Stimulated activated CD4-positive, alpha-beta T cell treated with anti-CD3 and anti-CD28 coated beads, Interleukin-4, amount 100 ng/mL, for 4 hours (primary cell): ENCODE measurements at places on chromosomes 7 and 10.
A peak's percentile ranks its signal among the peaks of the same experiment; 100 is the strongest.

DNA sequence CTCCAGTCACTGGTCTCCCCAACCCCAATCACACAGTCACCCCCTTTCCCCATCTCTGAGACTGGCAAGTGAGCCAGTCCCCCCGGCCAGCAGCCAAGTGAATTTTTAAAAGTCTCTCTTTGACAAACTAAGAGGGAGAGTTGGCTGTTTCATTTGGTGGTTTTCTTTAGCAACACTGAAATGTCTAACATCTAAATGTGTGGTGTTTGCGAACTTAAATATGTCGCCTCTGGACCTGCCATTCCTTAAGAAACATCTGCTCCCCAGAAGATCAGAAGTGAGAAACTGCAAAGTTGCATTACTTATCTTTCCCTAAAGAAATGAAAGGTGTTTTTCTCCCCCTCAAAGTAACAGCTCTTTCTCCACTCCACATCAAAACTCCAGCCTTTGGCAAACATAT is 34.7 kb upstream of the PLXNA4 start:
- no peak for DNase-seq

GRCh38 chr7:132430861-132431822 is 145.1 kb downstream of the PLXNA4 start:
- DNase-seq: no peak

DNA sequence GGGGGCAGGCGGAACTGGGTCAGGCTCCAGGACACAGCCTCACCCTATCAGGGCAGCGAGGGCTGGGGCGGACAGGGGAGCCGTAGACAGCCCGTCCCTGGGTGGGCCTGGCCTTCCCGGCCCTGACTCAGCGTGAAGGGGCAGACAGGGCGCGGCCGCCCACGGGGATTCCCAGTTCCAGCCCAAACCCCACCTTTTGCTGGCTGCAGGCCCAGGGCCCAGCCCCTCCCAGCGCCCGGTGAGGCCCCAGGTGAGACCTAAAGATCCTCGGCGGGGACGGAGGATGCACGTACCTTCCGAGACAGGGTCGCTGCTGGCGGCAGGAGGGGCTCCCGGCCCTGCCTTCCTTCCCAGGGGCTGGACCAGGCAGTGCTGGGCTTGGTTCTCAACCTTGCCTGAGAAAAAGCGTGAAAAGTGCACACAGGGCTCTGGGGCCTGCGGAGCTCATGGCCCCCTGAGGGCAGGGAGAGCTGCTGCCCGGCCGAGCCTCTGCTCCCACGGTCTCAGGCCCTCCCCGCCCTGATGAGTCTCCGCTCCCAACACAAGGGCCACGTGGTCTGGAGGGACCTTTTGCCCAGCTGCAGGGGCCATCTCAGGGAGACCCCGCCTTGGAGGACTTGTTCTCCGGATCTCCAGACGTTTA is 43.9 kb upstream of the DNAJB6 start:
- no peak for DNase-seq

DNA sequence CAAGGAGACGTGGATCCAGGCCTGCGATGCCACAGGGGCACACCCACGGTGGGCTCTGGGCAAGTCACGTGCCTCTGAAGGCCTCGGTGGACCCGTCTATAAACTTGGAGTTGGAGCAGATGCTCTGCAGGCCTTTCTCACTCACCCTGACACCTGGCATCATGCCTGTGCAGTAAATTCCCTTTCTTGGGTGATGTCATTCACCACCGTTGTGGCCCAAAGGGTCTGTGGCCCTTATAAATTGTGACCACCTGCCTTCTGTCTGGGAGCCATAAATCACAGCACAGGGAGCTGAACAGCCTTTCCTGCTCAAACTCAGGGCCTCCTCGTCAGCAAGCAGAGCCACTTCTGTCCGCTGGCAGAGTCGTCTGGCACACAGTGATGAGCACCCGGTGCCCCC is 52.2 kb downstream of the GPAM start:
- no peak for DNase-seq

DNA sequence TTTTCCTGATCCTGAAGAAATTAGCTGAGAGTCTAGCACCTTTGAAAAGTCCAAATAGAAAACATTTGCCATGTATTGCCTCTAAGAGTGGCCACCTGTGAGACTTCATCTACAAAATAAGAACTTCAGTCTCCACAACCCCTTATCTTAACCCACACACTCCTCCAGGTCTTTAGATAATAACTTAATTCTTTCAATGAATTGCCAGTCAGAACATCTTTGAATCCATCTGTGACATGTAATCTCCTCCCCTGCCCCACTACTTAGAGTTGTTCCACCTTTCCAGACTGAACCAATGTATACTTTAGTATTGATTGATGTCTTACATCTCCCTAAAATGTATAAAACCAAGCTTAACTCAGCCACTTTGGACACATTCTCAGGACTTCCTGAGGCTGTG is 84.4 kb upstream of the FAM171A1 start:
- DNase-seq: no peak

- no peak for DNase-seq
Observed at GRCh38 chr7:7490003-7490402, 45.7 kb downstream of the COL28A1 start.

GRCh38 chr7:139043823-139044812 is 8.3 kb upstream of the ZC3HAV1L start:
- peak; percentile 74 for DNase-seq

- no peak for DNase-seq
Observed at GRCh38 chr10:71372882-71373495, 23.7 kb upstream of the CDH23 start.

GRCh38 chr10:121610798-121611323 is 12.6 kb upstream of the FGFR2 start:
- DNase-seq: no peak

GRCh38 chr7:79988653-79989052 is 146.0 kb upstream of the GNAI1 start:
- no peak for DNase-seq

DNA sequence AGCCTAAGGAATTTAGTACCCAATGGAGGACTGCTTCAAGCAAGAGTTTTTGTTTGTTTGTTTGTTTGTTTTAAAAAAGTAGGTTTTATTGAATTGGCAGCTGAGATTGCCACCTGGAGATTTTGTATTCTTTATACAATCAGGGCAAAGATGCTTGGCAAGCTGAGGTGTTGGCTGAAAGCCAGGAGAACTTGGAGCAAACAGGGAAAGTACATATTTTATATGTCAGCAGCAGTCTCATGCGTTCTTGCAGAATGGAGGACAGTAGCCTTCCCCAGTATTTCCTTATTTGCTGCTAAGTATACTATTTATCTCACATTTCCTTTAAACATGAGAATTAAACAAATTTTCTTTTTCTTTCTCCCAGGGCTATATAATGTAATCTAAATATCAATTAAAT is 22.6 kb upstream of the ICA1 start:
- DNase-seq: no peak

- DNase-seq: no peak
Observed at GRCh38 chr10:122221958-122222357, 49.1 kb upstream of the BTBD16 start.

DNA sequence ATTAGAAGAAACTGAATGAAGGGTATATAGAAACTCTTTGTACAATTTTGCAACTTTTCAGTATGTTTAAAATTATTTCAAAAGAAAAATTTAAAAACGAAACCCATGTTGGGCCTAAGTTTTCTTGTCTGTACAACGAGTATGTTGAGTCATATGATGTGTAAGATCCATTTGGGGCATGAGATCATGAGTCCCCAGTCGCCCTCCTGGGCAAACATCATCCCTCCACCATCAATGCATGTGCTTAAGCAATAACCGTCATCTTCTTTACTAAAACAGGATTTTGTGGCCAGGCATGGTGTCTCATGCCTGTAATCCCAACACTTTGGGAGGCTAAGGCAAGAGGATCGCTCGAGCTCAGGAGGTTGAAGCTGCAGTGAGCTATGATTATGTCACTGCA is 54.2 kb upstream of the CDCA7L start:
- no peak for DNase-seq

DNA sequence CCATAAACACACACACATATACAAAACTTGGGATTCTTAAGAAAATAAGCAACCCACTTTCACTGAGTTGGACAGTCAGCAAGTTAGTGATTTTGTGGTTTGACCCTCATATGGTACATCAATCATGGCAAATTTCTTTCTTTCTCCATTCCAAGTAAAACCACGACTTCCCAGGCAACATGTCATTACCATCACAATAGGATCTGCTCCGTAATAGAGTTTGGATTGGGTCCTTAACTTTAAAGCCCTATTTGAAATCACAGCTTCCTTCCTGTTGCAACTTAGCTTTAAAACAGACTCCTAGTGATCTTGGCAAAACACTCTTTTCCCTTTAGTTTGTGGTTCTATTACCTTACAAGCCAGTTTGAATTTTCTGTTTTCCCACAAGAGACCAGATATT is 483.6 kb downstream of the INHBA start:
- no peak for DNase-seq

DNA sequence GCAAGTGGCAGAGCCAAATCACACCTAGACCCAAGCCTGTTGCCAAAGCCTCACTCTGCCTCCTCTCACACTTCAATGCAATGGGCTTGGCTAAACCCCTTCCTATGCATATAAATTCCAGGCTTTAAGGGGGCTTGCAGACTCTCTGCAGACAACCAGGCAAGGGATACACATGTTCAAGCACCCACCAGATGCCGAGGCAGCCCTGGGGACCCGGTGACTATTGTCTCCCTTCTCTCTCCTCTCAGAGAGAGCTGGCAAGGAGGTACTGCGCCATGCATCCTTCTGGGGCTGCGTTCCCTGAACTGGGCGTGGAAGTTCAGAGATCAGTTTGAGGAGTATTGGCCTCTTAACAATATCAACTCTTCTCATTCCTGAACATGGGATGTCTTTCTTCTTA is 131.2 kb downstream of the ARHGAP22 start:
- DNase-seq: no peak

DNA sequence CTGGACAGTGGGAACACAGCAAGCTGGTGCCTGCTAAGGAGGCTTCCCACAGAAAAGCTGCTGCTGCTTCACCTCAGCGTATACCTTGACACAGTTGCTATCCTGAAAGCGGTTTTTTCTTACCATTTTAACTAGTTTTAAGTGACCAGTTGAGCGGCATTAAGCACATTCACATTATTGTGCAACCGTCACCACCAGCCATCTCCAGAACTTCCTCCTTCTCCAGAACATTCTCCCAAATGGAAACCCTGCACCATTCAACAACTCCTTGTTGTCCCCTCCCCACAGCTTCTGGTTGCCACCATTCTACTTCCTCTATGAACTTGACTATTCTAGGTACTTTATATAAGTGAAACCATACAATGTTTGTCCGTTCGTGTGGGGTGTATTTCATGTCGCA is 169.9 kb downstream of the SNX10 start:
- no peak for DNase-seq

DNA sequence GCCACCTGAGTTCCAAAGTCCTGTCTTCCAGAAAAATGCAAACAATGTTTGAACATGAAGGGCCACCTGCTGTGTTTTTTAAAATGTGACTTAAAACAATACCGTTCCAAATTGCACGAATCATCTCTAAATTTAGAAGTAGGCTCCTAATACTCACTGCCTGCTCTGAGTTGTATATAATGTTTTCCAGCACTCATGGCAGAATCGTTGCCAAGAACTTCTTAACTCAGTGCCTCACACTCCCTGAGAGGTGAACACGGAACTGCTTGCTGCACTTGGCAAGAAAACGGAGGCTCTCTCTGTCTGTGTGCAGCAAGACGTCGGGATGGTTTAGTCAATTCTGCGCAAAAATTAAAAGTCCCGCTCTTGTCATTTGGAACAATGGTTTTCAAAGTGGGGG is 757.3 kb upstream of the AUTS2 start:
- no peak for DNase-seq

DNA sequence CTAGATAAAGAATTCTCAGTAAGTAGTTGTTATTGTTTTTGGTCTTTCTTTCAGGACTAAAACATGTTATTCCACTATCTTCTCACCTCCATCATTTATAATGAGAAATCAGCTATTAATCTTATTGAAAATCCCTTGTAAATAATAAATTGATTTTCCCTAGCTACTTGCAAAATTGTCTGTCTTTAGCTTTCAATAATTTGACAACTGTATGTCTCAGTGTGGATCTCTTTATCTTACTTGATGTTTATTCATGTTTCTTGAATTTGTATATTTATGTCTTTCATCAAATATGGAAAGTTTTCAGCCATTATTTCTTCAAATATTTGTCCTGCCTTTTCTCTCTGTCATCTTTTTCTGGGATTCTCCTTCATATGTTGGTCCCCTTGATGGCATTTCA is 117.1 kb upstream of the ANTXRL start:
- no peak for DNase-seq

DNA sequence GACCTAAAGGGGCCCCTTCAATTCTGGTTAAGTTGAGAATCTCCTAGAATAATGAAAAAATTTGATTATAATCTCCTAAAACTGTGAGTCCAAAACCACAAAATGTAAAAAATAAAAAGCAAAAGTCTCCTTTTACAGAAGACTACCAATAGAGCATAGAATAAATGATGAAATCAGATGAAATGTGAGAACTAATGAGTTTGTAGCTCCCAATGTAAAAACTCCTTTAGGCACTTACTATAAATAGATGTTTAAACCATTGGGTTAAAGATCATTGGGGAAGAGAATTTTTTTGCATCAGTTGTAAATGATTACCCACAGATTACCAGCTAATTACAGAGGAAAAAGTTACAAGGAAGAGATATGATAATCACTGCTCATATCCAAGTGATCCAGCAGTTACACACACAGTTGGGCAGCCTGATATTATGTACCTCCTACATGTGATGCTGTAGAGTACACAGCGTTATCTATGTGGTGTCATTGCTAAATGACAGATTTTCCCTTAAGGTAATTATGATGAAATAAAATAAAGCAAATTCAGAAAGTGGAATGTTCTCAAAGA is 282.7 kb upstream of the SEMA3D start:
- no peak for DNase-seq

GRCh38 chr7:30458311-30458710 is 20.3 kb downstream of the NOD1 start:
- no peak for DNase-seq

DNA sequence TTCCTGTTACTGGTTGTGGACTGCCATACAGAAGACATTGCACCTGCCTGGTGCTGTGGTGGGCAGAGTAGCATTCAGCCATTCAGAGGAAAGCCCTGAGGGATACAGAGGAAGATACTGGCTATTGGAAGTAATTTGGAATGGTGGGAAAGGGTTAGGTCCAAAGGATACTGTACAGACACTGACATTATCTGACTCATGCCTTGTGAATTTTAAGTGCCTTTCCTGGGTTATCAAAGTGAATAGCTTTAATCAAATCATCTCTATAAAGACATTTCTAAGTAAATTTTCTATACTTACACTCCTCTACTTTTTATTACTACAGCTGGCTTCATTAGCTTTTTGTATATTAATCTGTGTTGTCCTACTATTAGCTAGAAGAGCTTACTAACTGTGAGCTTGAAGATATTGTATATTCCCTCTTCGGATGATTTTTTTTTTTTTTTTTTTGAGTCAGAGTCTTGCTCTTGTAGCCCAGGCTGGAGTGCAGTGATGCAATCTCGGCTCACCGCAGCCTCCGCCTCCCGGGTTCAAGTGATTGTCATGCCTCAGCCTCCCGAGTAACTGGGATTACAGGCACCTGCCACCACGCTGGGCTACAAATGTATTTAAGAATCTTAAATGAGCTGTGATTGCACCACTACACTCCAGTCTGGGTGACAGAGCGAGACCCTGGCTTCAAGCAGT is 186.5 kb downstream of the ADK start:
- DNase-seq: no peak
